ENCODE measurements at places on chromosomes 7 and 10.

DNA sequence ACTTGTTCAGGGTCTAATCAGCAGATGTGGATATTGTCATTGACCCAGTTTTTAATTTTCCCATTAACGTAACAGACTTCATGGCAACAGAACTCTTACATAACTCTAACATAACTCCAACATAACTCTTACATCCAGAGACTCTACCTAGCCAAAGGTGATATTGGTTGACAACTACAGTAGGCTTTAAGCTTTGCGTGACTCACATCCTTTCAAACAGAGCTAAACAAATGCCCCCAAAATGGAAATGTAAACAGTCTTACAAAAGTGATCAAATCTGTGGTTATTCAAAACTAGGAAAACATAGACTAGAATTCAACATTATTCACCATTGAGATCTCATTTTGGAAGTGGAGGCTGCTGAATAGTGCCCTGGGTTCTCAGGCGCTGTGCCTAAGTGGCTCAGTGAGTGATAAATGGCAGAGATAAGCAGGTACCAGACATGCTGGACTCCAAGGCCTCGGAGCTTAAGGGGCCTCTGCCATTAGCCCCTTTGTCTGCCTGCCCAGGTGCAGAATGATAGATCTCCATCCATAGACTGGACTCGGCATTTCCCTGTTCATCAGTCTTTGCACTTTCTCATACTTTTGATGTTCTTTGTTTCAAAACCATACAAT lies 34.3 kb upstream of the BTBD16 start:
- no peak for DNase-seq

DNA sequence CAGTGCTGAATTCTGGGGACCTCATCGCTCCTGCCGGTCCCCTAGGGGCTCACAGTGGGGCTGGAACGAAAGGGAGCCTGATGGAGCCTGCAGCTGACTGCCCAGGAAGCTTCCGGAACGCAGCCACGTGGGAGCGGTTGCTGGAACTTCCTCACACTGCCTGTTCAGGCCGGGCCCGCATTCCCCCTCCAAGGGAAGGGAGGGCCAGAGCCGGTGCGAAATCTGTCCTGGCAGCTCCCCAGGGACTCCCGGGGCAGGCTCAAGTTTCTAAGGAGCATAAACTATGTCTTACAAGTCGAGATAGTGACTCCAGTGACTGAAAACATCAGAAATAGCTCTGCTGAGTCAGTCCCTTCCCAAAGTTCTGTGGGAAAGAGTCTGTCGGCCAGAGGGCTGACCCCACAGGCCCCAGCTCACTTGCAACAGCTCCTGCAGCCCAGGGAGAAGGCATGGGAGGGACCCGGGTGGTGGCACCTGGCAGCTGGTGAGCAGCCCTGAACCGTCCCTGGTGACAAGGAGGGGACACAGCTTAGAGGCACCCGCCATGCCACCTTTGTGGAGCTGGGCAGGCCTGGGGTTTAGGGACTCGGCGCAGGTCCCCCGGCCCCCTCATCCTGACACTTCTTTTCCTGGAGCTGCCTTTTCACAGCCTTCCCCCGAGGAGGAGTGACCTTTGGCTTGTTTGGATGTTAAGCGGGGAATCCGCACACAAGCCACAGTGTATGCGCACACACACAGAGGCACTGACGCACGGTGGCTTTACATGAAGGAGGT lies 47.6 kb downstream of the PDGFA start:
- DNase-seq = peak; percentile 56

DNA sequence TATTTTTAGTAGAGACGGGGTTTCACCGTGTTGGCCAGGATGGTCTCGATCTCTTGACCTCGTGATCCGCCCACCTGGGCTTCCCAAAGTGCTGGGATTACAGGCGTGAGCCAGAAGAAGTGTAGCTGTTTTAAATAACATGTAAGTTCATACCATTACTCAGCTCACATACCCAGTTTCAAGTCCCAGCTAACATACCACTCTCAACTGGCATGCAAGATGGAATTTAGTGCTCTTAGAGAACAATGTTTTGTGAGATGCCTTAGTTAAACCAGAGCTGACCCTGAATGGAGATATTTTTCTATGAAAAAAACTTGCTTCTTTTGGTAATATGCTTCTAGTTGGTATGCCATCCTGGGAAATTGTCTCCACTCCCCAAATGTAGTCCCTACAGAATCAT lies 37.3 kb downstream of the HBP1 start:
- no peak for DNase-seq

DNA sequence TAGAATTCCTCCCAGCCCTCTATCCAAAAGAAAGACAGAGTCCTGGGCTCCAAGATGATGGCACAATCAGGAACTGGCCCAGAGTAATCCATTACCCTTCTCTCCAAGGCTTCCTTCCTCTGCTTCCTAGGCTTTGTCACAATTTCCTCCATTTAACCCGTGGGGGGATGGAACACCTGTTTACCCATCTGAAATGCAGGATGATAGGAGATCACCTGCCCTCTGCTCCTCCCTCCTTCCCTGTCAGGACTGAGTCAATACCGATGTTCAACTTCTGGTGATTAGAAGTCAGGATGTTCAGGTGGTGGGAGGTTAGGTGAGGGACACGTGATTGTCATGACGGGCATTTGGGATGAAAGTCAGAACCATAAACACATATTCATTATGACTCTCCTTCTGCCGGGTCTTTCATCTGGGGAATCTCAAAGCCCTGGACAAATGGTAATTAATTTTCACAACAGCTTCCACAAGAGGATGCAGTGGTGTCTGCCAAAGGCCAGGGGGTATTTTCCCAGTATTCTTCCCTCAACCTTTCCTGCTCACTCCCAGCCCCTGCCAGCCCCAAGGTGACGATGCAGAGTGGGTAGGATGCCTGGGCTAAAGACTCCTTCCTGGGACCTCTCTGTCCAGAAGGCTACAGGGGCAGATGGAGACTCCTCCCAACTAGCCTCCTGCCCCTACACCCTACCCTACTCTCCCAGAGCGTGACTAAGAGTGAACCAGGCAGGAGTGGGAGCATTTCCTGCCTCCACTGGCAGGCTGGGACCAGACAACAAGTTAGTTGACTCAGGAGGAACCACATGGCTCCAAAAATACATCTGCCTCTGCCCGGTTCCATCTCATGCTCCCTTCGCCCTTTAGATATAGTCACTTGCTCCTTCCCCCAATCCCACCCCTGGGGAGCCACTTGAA lies 27.9 kb downstream of the DUSP5 start:
- DNase-seq = no peak

DNA sequence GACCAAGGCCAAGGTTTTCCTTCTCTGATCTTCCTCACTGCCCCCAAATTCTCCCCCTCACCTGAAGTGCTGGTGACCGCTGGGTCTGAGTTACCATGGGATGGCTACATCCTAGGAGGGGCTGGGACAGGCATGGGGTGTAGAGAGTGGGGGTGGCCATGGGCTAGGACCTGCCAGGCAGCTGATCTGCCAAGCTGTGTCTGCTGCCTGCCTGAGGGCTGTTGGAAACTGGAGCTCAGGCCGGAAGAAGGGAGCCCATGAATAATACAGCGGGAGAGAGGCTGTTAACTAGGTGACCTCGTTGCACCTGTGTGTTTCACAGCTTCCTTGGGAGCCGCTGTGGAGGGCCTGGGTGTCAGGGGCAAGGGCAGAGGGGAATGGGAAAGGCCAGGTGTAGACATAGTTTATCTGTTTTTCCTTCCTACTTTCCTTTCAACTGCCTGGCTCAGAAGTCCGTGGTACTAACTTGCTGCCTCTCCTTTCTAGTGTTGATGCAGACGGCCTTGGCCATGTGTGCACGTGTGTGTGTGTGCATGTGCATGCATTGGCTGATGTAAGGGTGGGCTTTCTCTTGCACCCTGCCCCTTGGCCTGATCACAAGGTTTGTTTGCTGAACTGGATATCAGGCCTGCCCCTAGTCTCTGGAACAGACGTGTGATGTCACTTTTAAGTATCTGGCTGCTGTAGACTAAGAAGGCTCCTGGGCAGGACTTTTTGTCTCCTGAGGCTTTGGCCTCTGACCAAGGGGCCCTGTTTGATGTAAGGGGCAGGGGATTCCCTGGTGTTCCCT lies 11.9 kb downstream of the CDH23 start:
- DNase-seq = no peak
